Cortex of kidney (tissue), 1 donor: ENCODE measurements at places on chromosomes 12 and 14.

GRCh38 chr12:56723889-56724700, 1.0 kb downstream of the NACA start:
- DNase-seq, result no peak

DNA sequence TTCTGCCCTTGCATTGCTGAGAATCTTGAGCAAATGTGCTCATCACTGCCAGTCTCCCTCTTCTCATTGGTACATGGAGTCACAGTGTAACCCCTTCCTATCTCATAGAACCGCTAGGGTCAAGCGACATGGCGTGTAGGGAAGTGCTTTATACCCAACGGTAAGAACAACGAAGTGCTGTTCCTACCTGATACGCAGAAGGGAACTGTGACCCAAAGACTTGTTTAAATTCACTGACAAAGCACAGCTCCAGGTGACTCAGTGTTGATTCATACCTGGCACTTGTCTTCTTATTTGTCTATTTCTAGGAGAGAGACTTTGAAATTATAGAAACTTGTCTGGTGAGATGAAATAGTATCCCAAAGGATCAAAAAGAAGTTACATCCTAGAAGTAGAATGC, 53.7 kb downstream of the FBXL14 start:
- DNase-seq, result no peak

- no peak for DNase-seq
These were observed at the start of gene KSR2 for GRCh38 chr12:117968826-117969659. Gene KSR2, minus strand, starts transcription at chr12:117968990. Its CDS starts 735 bp downstream, at chr12:117968255.

DNA sequence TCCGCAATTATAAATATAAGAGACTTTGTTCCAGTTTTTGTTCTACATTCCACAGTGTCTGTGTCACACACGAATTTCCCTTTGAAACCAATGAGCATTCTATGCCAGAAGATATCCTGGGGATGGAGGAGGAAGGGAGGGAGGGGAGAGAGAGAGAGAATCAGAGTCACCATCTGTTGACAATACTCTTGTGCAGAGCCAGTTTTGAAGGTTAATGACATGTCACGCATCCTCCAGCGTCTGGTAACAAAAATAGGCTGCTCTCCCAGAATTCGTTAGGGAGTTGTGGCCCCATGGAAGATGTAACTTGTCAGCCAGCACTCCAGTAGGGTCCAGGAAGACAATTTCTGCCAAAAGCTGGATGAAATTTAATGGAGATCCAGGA, 213.5 kb upstream of the KRR1 start:
- DNase-seq, result no peak

DNA sequence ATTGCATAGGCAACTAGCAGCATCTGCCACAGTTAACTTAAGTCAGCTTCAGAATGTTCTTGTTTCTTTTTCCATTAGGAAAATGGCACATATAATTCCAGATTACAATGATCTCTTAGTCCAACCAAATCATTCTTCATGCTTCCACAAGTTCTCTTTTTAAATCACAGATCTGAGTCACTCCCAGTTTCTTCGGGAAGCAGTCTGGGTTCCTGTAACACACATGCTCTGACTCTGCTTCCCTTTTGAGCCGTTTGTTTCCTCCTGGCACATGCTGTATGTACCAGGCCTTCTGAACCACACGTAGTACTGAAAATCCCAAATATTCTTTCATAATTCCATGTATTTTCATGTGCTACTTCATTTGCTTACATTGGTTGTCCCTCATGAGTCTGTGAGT, 388.8 kb upstream of the PDE3A start:
- DNase-seq, result no peak

- no peak for DNase-seq
These were observed 16.3 kb downstream of the ASPG start for GRCh38 chr14:104101651-104102281.

DNA sequence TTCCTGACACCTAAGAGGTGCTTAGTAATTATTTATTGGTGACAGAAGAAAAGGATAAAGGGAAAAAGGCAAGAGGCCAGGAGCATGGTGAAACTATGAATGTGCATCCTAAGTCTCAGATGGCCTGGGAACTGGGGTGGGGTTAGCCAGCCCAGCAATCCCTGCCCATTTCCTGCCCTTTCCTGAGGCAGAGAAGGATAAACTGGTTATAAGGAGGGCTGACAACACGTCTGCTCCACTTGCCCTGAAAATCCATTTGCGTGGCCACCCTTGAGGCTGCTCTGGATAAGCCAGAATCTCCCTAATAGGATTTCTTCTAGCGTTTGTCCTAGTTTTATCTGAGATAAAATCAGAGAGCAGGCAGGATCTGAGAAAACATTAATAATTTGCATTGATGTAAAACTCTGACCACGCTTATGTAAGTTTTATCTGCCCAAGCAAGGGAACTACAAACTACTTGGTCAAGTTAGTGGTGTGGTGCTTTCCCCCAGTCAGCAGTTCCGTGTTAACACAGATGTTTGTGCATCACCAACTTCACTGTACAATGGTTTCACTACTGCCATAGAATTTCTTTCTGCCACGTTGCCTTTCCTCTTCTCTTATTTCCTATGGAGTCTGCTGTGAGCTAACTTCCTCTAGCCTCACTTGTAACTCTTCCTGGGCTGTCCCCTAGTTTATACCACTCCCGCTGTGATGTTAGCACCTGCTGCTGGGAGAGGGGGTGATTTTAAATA, 392.7 kb downstream of the RPS29 start:
- DNase-seq, result no peak

DNA sequence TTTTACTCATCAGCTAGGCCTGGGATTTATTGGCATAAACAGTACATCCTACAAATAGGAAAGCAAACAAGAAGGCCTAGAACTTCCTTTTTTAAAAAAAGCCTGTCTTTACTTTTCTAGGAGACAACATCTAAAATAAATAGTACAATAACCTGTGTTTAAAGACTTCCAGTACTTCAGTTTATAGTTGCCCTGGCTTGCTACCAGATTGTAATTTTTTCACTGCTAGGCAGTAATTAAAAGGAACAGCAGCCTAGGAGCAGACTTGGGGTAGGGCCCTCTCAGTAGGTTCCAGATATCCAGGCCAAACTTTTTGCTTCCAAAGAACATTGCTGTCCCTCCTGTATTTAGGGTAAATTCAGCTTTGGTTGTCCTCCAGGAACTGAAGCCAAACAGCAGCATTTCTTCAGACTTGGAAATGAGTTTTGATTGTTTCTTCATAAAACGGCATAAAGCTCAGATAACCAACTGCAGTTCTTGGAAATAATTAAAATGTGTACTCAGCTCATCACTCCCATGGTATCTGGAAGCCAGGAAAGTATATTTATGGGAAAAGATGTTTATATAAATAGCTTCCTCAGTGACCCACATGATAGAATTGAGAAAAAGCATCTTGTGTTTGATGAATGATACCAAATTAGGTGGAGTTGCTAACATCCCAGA, 61.7 kb downstream of the PPP1R36 start:
- no peak for DNase-seq

DNA sequence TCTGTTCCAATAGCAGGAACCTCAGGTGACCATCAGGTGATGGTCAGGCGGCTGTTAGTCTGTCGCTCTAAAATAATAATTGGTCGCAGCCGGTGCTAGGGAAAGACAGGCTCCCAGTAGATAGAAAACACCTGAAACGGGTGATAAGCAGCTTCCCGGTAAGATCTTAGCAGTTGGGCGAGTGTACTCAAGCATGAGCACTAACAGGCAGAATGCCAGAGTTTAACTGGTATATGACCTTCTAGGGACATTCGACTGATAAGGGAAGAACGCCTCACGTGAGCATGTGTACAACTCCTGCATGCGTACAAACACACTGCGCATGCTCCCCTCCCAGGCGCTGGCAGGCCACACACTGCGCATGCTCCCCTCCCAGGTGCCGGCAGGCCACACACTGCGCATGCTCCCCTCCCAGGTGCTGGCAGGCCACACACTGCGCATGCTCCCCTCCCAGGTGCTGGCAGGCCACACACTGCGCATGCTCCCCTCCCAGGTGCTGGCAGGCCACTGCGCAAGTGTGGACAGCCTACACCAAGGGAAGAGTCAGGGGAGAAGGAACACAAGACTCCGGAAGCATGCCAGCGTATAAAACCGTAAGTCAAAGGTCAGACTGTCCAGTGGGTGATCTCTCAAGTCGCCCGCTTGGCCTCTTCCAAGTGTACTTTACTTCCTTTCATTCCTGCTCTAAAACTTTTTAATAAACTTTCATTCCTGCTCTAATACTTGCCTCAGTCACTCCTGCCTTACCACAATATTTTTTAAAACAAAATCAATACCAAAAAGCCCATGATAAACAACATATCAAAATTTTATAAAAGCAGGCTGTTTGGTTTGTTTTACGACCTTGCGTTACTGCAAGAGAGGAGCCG, 24.5 kb downstream of the GPRC5D start:
- DNase-seq, result no peak

- DNase-seq, result no peak
These were observed 83.0 kb downstream of the DENND5B start for GRCh38 chr12:31507966-31508365.

DNA sequence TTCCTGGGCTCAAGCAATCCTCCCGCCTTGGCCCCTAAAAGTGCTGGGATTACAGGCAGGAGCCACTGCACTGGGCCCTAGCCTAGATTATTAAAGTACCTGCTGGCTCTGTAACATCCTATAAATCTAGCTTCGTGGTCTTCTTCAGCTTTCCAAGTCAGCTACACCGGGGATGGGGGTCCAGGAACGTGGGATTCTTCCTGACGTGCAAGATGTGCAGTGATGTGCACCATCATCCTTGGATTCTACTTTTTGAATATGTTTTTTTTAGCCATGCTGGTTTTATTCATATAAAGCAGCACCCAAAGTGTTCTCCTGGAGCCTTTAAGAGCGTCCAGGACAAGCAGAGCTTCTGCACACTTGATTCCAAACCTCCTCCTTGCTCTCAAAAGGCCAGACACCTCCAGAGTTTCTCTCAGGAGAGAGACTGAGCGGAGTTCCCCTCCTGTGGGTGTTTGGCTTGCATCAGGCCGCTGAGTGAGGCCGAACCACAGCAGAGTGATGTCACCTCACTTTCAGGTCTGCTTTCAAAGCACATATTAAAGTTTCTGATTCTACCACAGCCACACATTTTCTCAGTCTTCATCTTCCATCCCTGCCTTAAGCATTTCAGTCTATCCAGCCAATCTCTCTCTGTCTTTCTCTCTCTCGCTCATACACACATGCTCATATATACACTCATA, 33.4 kb downstream of the VCPKMT start:
- no peak for DNase-seq

- DNase-seq, result no peak
These were observed 38.5 kb downstream of the SPTB start for GRCh38 chr14:64841121-64841651.

DNA sequence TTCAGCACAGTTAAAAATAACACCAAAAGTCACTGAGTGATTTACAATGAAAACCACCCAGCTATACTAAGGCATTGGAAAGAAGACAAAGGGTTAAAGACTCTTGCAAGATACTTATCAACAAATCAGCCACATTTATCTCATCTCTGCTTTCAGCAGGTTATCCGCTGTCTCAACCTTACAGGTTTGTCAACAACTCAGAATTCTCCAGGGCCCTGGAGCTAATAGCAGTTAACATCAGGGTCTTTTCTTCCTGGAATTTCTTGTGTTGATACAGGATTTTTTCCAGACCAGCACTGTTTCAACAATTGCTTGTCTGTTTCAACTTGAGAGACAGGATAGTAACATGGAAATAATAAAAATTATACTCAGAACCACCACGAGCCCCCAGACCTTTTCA, 3.5 kb downstream of the PKP2 start:
- no peak for DNase-seq

DNA sequence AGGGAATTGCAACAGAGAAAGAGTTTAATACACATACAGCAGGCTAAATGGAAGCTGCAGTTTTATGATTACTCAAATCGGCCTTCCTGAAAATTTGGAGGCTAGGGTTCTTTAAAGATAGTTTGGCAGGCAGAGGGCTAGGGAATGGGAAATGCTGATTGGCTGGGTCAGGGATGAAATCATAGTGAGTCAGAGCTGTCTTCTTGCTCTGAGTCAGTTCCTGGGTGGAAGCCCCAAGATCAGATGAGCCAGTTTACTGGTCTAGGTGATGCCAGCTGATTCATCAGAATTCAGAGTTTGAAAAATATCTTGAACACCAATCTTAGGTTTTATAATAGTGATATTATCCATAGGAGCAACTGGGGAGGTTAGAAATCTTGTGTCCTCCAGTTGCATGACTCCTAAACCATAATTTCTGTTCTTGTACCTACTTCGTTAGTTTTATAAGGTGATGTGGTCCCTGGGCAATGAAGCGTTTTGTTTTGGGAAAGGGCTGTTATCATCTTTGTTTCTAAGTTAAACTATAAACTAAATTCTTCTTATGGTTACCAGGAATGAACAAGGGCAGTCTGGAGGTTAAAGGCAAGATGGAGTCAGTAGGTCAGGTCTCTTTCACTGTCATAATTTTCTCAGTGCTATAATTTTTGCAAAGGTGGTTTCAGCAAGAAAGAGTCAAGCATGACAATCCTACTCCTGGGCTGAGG, 257.8 kb upstream of the CCDC196 start:
- DNase-seq, result no peak

GRCh38 chr14:102326583-102326982, 7.0 kb downstream of the ZNF839 start:
- no peak for DNase-seq

DNA sequence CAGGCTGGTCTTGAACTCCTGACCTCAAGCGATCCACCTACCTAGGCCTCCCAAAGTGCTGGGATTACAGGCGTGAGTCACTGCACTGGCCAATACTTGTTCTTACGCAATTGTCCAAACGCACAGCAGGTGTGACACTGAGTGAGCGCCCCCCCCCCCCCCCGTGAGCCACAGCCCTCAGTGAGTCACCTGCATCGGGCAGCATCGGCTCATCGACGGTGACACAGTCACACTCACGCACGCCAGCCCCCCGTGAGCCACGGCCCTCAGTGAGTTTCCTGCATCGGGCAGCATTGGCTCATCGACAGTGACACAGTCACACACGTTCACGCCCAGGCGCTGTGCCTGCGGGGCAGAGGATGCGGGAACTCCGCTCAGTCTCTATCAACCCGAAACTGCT, 42.5 kb downstream of the GALNT9 start:
- DNase-seq, result no peak

GRCh38 chr14:50967790-50968189, 23.5 kb upstream of the PYGL start:
- no peak for DNase-seq

DNA sequence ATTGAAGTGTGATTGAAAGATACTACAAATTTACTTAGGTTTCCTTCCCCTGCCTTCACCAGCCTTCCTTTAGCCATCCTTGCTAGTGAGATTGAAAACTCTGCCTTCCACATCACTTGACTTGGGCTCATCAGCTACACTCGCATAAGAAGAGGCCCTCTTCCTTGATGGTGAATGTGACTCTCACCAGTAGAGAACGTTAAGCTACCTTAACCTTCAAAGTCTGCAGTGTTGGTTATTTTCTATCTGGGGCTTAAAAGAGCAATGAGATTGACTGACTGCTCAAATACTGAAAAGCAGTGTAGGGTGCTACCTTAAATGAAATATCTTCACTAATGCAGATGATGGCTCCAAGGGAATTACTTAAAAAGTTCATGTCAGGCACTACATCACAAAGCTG, 271.8 kb downstream of the EGLN3 start:
- no peak for DNase-seq

DNA sequence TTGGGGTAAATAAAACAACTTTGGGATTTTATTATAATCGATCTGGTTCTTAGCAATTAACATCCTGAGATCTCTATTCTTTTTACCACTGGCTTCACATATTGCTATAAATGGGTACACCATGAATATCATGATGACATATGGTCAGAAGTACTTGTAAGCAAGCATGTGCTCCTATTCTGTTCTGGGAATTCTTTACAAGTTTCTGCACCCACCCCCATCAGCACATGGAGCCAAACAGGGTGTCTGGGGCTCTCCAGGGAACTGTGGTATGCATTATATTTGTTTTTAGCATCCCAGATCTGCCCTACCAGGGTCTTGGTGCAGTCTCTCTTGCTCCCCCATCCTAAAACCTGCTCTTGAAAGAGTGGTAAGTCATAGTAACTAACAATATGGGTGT, 31.3 kb downstream of the DMAC2L start:
- DNase-seq, result no peak
